ENCODE measurements at places on chromosomes 1 and 21. TPM values are rescaled to one million over a fixed set of nuclear protein-coding genes. Genes with fewer than 3 reads are reported as not detected.
A peak's percentile ranks its signal among the peaks of the same experiment; 100 is the strongest.

DNA sequence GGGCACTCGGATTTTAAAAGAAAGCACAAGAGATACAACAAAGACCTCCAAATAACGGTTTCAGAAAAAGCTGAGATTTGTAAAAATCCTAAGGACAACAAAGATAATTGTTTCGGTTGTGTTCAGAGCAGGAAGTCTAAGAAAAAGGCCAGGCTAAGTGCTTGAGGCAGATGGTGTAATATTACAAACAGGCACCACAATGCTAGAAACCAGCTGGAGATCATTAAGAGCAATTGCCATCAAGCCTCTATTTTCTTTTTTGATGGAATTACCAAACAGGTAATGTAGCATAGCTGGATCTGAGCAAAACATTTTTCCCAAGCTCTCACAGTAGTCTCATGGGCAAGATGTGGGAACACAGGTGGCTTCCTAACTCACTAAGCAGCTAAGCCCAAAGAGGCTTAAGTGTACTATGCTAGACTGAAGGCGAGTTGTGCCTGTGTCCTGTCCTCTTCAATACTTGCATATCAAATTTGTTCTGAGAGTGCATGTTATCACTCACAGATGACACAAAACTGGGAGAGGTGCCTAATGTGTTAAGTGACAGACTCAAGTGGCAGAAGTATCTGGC, 161.6 kb downstream of the GLUL start:
- H3K27me3 ChIP-seq: no peaks in the 10 kb centered on the region
- DNase-seq: no peak
- no peak overlapping the region for H3K4me3 ChIP-seq
- H3K36me3 ChIP-seq: no peaks in the 10 kb centered on the region
- H3K4me1 ChIP-seq: peaks cover 12% of the 10 kb centered on the region
- no peak overlapping the region for H3K27ac ChIP-seq

- H3K36me3 ChIP-seq: no peaks in the 10 kb centered on the region
- peak overlapping the region; percentile 88 for H3K27ac ChIP-seq
- H3K4me1 ChIP-seq: peaks cover 45% of the 10 kb centered on the region
- no peaks in the 10 kb centered on the region for H3K27me3 ChIP-seq
- peak overlapping the region; percentile 87 for H3K4me3 ChIP-seq
Measured at GRCh38 chr21:15063814-15064575, 805 bp downstream of the NRIP1 start.

GRCh38 chr1:240682859-240683242, 70.9 kb upstream of the GREM2 start:
- no peaks in the 10 kb centered on the region for H3K27me3 ChIP-seq
- H3K4me3 ChIP-seq: no peak overlapping the region
- H3K27ac ChIP-seq: no peak overlapping the region
- no peaks in the 10 kb centered on the region for H3K36me3 ChIP-seq
- DNase-seq: no peak

DNA sequence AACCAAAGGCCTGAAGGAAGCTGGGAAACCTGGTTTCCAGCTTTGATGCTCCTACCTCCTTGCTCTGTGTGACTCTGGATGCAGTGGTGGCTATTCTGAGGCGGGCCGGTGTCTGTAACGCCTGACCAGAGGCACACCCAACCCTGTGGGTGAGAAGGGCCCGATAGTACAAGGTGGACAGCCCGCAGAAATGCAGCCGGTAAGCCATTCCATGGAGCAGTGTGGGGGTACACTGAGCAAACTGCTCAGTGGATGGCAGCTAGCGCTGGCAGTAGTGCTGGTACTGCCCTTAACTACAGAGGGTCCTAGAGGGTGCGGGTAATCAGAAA, 36.0 kb downstream of the AHDC1 start:
- DNase-seq: no peak
- no peaks in the 10 kb centered on the region for H3K27me3 ChIP-seq
- H3K36me3 ChIP-seq: no peaks in the 10 kb centered on the region
- H3K27ac ChIP-seq: peak overlapping the region; percentile 93
- H3K4me3 ChIP-seq: peak overlapping the region; percentile 38

Gene GJB5
- total RNA-seq: not detected
